ENCODE measurements at places on chromosomes 5 and 9.

DNA sequence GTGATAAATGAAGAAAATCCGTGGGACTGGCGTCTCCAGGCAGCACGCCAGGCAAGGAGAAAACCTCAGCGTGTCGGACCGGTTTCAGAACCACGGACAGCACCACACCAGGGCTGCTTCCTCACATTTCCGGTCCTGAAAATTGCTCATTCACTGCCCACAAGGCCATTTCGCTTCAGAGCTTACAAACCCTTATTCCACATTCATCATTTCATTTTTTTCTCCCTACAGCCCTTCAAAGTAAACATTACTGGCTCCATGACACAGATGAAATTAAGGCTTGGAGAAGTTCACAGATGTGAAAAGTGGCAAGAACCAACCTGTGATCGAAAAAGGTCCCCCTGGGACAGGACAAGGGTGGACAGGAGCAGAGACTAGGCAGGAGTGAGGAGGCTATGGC is 1.5 kb upstream of the GPRIN1 start:
- DNase-seq = peak; percentile 53

GRCh38 chr9:134766587-134766986 is 114.0 kb upstream of the FCN2 start:
- no peak for DNase-seq

- no peak for DNase-seq
Observed at GRCh38 chr5:76986825-76987526, 34.1 kb downstream of the CRHBP start.

DNA sequence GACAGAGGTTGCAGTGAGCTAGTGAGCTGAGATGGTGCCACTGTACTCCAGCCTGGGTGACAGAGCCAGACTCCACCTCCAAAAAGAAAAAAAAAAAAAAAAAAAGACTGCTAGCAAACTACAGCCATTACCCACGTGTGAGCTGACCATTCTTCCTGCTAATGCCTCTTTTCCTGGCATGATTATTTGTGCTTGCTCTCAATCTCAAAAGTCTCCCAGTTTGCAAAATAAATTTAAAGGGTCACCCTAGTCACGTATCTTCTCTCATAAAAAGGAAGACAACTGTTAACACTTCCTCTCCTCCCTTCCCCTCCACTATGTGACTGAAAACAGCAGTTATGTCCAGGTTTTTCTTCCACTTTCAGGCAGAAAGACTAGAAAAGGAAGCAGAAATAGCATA is 37.2 kb downstream of the TRIM36 start:
- DNase-seq = no peak
